ENCODE measurements at places on chromosomes 7 and 10.

DNA sequence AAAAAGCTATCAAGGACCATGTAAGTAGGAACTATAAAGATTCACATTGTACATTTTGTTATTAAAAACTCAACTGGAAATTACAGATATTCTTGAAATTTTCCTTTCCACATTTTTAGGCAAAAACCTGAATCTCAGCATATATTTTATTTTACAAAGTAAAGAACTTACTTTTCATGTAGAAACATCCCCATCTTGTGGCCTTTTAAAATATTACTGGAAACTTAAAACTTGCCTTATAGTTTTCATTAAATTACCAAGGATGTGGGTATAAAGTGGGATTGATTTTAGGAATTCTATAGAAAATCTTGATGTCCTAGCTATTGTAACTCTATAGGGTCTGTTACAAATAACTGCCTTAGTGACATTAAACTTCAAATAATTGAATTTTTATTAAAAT lies 10.6 kb downstream of the DBF4 start:
- no peak for DNase-seq

GRCh38 chr7:106729720-106730385 lies 68.9 kb upstream of the CCDC71L start:
- DNase-seq, result no peak

GRCh38 chr7:3234851-3235250 lies 66.2 kb upstream of the SDK1 start:
- no peak for DNase-seq

DNA sequence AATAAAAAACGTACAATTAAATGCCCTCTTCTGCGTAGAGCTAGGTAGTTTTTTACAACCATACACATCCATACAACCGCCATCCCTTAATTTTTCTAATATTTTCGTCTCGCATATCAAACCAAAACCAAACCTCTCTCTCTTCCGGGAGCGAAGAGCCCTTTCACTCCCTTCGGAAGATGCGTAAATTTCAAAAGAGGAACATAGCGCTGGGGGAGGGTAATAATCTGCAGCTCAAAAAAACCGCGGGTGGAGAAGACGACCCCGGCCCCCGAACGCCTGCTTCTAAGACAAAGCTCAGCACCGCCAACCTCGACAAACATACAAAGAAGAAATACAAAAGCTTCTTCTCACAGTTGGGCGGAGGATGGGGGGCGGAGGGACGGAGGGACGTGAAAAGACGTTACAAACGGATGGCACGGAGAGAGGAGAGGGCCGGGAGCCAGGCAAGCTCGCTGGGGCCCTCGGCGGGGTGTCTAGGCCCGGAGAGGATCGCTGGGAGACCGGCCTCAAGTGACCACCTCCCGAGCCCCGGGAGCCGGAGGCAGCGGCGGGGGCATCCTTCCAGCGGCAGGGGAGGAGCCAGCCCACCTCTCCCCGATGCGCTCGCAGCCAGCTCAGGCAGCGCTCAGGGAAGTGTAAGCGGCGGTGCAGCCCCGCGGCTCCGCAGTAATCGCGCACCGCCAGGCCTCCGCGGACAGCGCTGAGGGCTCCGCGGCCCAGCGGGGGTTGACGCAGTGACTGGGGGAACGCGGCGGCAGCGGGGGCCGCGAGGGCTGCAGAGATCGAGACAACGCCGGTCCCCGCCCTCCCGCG lies 851 bp downstream of the MKRN1 start:
- peak; percentile 27 for DNase-seq

DNA sequence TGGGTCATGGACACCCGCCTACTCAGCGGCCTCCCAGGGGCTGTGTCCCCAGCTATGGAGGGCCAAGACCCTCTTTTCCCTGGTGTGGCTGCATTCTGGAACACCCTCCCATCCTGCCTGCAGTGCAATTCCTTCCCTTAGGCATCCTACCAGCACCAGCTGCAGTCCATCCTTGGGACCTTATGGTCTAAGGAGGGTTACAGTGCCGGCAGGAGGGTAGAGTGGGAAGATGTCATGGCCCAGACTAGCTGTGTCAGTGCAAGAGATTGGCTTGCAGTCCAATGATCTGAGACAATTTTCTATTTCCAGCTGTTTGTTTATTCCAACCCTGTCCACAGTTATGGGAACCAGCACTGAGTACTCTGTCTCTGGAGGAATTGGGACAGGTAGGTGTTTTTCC lies 92.4 kb downstream of the WDFY4 start:
- no peak for DNase-seq

All from posterior cingulate gyrus (tissue), 11 donors.